ENCODE measurements at places on chromosomes 7 and 10. TPM values are rescaled to one million over a fixed set of nuclear protein-coding genes. Genes with fewer than 3 reads are reported as not detected.

- no peaks in the 10 kb centered on the region for H3K27me3 ChIP-seq
- H3K27ac ChIP-seq = peak overlapping the region; percentile 96
- DNase-seq = peak; percentile 83
- no peaks in the 10 kb centered on the region for H3K36me3 ChIP-seq
- H3K4me1 ChIP-seq = peaks cover 29% of the 10 kb centered on the region
- no peak overlapping the region for H3K4me3 ChIP-seq
Observed at GRCh38 chr10:96830511-96831199, 1.4 kb upstream of the LCOR start.

- DNase-seq = no peak
- no peak overlapping the region for H3K4me3 ChIP-seq
- no peaks in the 10 kb centered on the region for H3K36me3 ChIP-seq
Observed at GRCh38 chr7:120740348-120740747, 117.6 kb downstream of the TSPAN12 start.

GRCh38 chr10:96285331-96285752, 14.0 kb upstream of the BLNK start:
- no peak for DNase-seq
- peaks cover 9% of the 10 kb centered on the region for H3K4me1 ChIP-seq
- no peak overlapping the region for H3K27ac ChIP-seq
- no peaks in the 10 kb centered on the region for H3K36me3 ChIP-seq
- no peak overlapping the region for H3K4me3 ChIP-seq

ATG9B gene
- total RNA-seq = 0.55 TPM

Measured in stomach (tissue), 19 donors.